ENCODE measurements at places on chromosomes 6 and 20.

DNA sequence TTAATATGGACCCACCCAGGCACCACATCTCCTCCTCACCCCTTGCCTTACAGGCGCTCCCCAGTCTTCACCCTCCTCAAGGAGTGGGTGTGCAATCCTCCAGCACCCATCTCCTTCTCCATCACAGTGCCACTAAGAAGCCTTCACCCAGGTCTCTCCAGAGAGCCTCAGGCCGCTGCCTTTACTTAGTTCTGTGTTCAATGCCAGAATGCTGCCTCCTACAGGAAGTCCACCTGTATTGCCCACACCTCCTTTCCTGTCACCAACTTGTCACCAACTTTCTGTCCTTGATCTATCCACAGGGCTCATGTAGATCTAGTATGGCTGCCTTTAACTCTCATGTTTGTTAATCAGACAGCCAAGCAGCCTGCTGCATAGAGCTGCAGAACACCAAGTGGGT is 586 bp upstream of the LST1 start:
- DNase-seq: no peak
- H3K27me3 ChIP-seq: no peaks in the 10 kb centered on the region
- H3K36me3 ChIP-seq: no peaks in the 10 kb centered on the region
- H3K27ac ChIP-seq: no peak overlapping the region

DNA sequence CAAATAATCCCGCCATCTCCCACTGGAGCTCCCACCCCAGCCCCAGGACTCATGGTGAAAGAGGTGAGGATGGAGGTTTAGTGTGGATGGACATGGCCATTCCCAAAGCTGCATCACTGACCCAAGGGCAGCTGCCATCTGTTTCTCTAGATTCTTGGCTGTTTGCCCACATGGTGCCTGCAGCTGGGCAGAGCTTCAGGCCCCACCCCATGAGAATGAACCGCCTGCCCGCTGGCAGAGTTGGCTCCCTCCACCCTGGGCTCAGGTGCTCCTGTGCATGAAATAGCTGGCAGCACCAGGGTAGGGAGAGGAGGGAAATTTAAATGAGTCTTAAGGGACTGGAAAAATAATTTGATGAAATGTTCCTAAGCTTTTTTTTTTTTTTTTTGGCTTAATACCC is 17.4 kb downstream of the SCML4 start:
- no peaks in the 10 kb centered on the region for H3K36me3 ChIP-seq
- no peaks in the 10 kb centered on the region for H3K4me1 ChIP-seq
- no peak overlapping the region for H3K4me3 ChIP-seq
- H3K27me3 ChIP-seq: no peaks in the 10 kb centered on the region
- H3K27ac ChIP-seq: no peak overlapping the region

DNA sequence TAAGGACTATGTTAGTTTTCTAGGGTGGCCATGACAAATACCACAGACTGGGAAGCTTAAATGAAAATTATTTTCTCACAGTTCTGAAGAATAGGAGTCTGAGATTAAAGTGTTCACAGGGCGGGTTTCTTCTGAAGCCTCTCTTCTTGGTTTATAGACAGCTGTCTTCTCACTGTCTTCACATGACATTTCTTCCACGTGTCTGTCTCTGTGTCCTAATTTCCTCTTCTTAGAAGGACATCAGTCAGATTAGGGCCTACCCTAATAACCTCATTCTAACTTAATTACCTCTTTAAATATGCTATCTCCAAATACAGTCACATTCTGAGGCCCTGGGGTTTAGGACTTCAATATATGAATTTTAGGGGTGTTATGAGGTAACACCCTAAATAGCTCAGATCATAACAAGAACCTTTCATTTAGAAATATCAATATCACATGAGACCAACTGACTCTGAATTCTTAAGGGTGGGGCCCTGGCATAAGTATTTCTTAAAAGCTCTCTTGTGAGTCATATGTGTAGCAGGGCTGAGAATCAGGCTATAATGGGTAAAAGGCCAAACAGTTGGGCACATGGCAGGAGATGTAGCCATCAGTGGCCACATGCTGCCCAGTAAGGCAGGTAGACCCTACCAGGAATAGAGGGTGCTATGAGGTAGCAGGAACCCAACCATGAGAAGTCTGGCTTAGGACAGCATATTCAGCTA is 62.0 kb upstream of the TENT5A start:
- H3K4me1 ChIP-seq: peaks cover 3% of the 10 kb centered on the region
- H3K36me3 ChIP-seq: no peaks in the 10 kb centered on the region
- H3K27me3 ChIP-seq: no peaks in the 10 kb centered on the region
- H3K4me3 ChIP-seq: no peak overlapping the region
- no peak overlapping the region for H3K27ac ChIP-seq

GRCh38 chr6:70685494-70686180 is 18.0 kb downstream of the SMAP1 start:
- H3K4me3 ChIP-seq: no peak overlapping the region
- no peak for DNase-seq
- peaks cover 25% of the 10 kb centered on the region for H3K4me1 ChIP-seq
- no peaks in the 10 kb centered on the region for H3K36me3 ChIP-seq
- H3K27me3 ChIP-seq: no peaks in the 10 kb centered on the region

GRCh38 chr6:7900621-7901020 is 10.0 kb downstream of the TXNDC5 start:
- peaks cover 70% of the 10 kb centered on the region for H3K36me3 ChIP-seq
- H3K27ac ChIP-seq: no peak overlapping the region
- no peaks in the 10 kb centered on the region for H3K4me1 ChIP-seq
- H3K27me3 ChIP-seq: no peaks in the 10 kb centered on the region
- no peak for DNase-seq

- no peak for DNase-seq
- H3K27ac ChIP-seq: no peak overlapping the region
- no peak overlapping the region for H3K4me3 ChIP-seq
- peaks cover 16% of the 10 kb centered on the region for H3K36me3 ChIP-seq
- H3K4me1 ChIP-seq: no peaks in the 10 kb centered on the region
Measured at GRCh38 chr6:158142789-158143188, 25.3 kb downstream of the SERAC1 start.

DNA sequence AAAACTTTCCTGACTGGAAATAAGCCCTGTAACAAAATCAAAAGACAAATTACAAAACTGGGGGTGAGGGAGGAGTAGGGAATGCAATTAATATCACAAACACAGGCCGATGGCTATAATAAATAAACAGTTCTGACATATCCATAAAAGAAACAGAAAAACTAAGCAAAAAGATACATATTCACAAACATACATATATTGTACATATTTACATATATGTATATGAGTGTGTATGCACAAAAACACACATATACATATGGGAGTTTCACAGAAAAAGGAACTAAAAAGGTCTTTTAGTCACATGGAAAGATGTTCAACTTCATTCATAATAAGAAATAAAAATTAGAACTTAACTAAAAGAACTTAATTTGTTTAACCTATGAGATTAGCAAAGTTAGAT is 292.7 kb downstream of the TFAP2A start:
- no peak overlapping the region for H3K27ac ChIP-seq
- H3K4me1 ChIP-seq: no peaks in the 10 kb centered on the region
- H3K4me3 ChIP-seq: no peak overlapping the region
- no peak for DNase-seq
- no peaks in the 10 kb centered on the region for H3K27me3 ChIP-seq
- H3K36me3 ChIP-seq: no peaks in the 10 kb centered on the region

- H3K36me3 ChIP-seq: no peaks in the 10 kb centered on the region
- H3K27ac ChIP-seq: no peak overlapping the region
- no peak overlapping the region for H3K4me3 ChIP-seq
- no peak for DNase-seq
Measured at GRCh38 chr6:88301256-88301655, 135.1 kb upstream of the CNR1 start.

GRCh38 chr6:52417675-52418111 is 2.4 kb upstream of the EFHC1 start:
- H3K4me1 ChIP-seq: peaks cover 30% of the 10 kb centered on the region
- DNase-seq: no peak
- H3K4me3 ChIP-seq: no peak overlapping the region
- H3K27ac ChIP-seq: peak overlapping the region; percentile 8
- no peaks in the 10 kb centered on the region for H3K27me3 ChIP-seq

Measured in thoracic aorta (tissue), 2 donors.